ENCODE measurements at places on chromosomes 1 and 21.

- DNase-seq = no peak
Observed at GRCh38 chr1:27616441-27616840, 12.5 kb upstream of the AHDC1 start.

GRCh38 chr1:112517231-112517630 lies 8.5 kb downstream of the WNT2B start:
- DNase-seq = no peak

GRCh38 chr1:223852337-223852736 lies 6.6 kb upstream of the TP53BP2 start:
- no peak for DNase-seq

- DNase-seq = no peak
Observed at GRCh38 chr1:22527555-22528296, 35.6 kb upstream of the EPHA8 start.

GRCh38 chr1:2260917-2261316 lies 32.8 kb downstream of the SKI start:
- DNase-seq = no peak

DNA sequence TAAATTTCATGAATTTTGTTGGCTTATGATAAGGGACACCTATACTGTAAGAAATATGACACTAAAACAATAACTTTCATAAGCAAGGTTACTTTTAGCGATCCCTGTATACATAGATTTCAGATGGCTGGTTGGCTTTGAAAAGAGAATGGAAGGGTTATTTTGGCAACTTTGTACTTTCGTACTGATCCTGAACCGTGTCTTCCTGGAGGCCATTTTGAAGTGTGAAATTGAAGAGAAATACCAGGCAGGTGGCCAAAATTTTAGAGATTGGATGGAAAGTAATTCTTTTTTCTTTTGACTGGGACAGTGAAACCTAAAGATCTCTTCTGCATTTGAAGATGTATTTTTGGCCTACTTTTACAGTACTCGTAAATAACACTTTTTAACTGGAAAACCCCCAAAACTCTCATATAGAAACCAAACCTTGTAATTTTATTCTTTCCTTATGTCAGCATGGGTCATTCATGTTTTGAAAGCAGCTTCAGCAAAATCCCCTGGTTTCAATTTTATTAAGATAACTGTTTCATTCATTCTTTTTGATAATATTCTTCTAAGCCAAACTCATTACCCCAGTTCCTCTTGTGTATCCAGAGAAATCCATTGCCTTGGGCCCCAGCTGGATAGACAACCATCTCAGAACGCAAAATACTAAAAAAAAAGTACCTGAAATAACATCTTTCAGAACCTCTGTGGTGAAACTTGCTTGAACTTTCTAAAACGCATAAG lies 38.4 kb upstream of the ZNF281 start:
- no peak for DNase-seq

DNA sequence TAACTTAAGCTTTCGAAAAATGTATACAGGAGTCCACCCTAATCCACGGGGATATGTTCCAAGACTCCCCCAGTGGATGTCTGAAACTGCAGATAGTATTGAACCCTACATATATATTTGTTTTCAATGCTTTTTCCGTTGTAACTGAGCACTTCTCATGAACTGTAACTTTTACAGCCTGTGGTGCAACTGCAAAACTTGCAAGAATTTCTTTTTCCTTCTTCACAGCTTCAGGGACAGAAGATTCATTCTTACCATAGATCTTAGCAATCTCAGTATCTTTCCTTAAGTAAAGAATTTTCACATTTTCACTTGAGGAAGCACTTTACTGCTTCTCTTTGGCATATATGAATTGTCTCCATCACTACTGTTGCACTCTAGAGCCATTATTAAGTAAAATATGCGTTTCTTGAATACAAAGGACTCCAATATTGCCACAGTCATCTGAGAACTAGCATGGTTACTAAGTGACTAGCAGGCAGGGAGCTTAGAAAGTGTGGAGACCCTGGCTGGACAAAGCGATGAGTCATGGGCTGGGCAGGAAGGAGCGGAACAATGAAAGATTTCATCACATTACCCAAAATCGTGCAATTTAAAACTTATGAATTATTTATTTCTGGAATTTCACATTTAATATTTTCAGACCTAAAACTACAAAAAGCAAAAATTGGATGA lies 14.1 kb downstream of the DPYD start:
- DNase-seq = no peak

GRCh38 chr1:233140974-233141373 lies 154.6 kb downstream of the PCNX2 start:
- no peak for DNase-seq

DNA sequence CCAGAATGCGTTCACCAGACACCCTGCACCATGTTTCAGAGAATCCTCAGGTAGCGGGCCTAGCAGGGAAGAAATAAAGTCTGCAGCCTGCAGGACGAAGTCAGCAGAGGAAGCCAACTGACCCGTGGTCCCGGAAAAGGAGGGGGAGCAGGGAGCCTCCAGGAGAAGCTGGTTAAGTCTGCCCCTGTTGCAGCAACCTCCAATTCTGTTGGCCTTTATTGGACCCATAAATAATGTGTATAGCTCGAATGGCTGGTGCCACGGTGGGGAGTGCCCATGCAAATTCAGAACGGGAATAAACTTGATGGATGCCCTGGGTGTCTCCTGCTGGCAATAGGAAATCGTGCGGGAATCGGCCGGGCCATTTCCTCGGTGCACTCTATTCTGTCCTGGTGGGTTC lies 254.1 kb downstream of the AJAP1 start:
- DNase-seq = no peak

DNA sequence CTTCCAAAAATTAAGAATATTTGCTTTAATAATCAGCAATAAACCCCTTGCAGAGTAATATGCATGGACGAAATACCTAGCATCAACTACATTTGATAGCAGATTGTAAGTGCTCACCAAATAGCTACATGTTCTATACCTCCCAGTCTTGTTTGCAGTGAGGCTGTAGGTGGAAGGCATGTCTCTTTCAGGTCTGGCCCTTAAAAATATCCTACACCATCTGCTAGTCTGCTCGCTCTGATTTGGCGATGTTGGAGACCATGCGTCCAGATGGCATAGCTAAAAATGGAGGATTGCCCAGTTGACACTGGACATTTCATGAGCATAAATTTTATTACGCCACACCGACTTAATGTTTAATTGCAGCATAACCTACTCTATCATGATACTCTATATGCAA lies 47.1 kb downstream of the SSX2IP start:
- no peak for DNase-seq

- no peak for DNase-seq
Observed at GRCh38 chr1:62325681-62326080, 6.4 kb upstream of the KANK4 start.

GRCh38 chr1:14759042-14759818 lies 160.7 kb downstream of the KAZN start:
- no peak for DNase-seq

Data from stimulated activated CD8-positive, alpha-beta memory T cell treated with anti-CD3 and anti-CD28 coated beads, Interleukin-4, amount 100 ng/mL, for 1 hour (primary cell).